ENCODE measurements at places on chromosomes 3 and 15. TPM values are rescaled to one million over a fixed set of nuclear protein-coding genes. Genes with fewer than 3 reads are reported as not detected.
A peak's percentile ranks its signal among the peaks of the same experiment; 100 is the strongest.

The C3orf33 gene
- total RNA-seq, result 0.88 TPM

- DNase-seq, result peak; percentile 39
Measured at GRCh38 chr3:172447611-172448579, at the start of gene GHSR. Gene GHSR (minus strand): TSS chr3:172448456. CDS start chr3:172448413, 43 bp downstream.

DNA sequence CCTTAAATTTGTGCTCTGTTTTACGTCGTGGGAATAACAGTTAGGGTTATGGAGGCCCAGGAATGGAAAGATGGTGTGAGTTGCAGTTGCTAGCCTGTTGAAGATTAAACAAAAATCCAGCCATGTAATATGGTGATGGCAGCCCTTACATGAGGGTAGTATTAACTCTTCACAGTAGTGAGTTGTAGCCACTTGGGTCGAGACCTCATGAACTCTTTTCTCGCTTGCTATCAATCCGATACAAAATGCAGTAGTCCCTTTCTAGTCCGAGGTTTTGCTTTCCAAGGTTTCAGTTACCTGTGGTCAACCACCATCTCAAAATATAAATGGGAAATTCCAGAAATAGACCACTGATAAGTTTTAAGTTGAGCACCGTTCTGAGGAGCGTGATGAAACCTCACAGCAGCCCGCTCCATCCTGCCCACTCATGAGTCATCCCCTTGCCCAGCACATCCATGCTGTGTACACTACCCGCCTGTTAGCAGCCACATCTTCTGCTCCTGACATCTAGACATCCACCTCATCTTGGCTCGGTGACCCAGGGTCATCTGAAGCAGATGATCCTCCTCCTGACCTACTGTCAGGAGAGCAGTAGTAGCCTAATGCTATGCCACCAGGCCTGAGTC lies 177.9 kb downstream of the CDIN1 start:
- no peak for DNase-seq

The LMAN1L gene
- 1.1 TPM for total RNA-seq

The MYL3 gene
- not detected for total RNA-seq

- DNase-seq, result no peak
Measured at GRCh38 chr15:47548986-47549385, 168.3 kb upstream of the SEMA6D start.

DNA sequence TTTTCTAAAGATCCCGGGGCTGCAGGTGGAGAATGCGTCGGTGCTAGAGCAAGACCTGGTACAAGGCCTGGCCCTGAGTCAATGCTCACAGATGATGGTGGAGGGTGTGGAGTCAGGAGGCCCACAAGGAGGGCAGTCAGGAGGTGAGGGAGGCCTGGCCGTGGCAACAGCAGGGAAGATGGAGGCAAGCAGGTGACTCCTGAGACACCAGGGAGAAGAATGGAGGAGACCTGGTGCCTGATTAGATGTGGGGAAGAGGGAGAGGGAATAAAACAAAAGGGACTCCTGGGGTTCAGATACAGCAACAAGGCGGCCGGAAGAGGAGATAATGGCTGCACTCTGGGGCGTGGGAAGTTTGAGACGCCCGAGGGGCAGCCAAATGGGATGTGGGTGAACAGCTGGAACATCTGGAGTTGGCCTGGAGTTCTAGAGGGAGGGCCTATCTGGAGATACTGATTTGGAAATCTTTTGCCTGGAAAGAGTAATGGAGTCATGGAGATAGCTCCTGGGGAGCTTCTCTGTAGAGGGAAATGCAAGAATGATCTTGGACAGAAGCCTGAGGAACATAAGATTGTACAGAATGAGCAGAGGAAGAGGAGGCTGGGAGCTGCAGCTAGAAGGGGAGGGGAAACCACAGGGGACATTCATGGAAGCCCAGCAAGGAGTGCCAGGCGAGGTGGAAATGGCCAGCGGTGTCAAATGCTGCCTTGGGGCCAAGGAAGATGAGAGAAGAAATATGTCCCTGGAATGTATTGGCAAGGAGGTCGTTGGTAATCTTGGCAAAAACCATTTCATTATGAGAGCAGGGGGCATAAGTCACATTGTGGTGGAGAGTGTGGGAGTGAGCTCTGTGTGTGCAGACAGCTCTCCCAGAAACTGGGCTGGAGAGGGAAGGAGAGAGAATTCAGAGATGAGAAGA lies 67.5 kb upstream of the CORO2B start:
- no peak for DNase-seq

DNA sequence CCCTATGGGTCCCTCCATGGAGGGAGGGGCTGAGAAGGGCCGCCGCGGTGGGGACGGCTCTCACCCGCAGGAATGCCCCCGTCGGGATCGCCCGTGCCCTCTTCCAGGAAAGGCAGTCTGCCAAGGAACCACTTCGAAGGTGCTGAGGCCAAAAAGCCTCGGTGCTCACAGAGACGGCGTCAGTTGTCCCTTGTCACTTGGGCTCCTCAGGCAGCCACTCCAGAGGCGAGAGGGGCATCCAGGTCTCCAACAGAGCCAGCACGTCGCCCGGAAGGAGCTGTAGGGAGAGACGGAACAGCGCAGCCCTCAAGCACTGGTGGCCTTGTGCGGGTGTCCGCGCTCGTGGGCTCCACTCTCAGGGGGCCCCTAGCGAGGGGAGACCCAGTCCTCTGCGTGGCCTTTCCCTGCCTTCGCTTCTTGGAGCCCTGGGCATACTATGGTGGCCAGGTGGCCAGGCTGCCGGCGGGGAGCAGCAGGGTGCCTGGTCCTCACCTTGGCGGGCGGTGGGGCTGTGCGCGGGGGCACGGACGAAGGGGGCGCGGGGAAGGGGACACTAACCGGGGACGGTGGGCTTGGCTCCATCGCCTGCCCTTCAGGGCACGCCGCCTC lies 994 bp downstream of the MESP1 start:
- DNase-seq, result peak; percentile 28

The SLC28A1 gene
- not detected for total RNA-seq

The CCDC33 gene
- not detected for total RNA-seq

The GP9 gene
- 8.6 TPM for total RNA-seq

DNA sequence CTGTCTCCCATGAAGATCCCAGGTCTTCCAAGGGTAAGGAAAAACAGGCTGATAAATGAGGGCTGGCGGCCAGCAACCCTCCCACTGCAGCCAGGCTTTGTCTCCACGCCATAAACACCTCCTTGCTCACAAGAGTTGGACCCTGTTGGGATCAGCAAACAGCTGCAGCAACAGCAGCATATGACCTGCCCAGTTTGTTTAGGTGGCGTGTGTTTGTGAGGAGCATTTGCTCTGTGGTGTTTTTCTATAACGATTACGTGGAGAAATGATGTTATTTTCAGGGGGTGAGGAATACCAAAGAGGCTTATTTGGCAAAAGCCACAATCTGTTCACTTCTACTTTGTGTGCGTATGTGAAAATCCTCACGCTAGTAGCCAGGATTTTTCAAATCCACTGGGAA lies 58.5 kb downstream of the RFTN1 start:
- DNase-seq, result no peak

DNA sequence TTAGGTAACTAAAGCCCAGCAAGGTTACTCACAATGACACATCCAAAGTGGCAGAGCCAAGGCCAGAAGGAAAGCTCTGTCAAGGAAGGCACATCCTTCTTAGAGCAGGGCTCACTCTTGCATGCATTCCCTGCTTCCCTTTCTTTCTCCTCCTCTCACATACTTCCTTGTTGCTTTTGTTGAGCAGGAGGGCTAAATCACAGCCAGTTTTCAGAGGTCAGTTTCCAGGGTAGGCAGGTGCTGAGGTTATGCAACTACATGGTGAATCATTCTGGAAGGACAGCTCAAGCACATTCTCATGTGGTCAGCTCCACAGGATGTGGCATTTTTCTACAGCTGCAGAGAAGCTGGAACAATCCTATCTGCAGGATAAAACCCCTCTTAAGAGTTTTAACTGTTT lies 275.6 kb downstream of the ZNF621 start:
- no peak for DNase-seq

DNA sequence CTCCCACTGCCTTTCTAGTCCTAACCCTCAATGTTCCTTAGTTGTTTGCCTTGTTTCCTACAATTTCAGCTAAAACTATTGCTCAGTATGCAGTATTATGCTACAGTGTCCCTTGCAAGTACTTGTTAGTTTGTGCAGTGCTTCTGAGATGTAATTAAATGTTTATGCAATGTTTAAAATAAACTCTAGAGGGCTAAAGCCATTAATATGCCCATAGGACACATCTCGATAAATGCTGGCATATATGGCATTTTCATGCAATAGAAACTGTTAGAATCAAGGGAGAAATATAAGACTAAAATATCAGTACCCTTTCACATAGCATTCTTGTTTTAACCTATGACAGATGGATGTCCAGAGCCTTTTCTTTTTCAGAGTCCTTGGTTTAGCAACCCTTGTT lies 59.8 kb upstream of the ACKR4 start:
- no peak for DNase-seq

DNA sequence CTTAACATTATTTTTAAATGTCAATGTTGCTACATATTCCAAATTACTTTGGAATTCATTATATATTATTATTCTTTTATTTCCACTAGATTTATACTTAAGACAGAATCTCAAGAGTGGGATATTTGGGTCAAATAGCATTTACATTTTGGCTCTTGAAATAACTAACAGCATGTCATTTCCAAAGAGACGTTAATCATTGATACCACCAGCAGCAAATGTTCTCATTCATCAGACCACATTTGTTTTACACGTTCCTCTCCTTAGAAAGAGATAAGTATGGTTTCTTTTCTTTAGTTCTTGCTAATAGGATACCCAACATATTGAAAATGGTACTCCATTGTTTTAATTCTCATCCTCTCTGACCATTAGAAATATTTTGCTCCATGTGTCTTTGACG lies 229.8 kb downstream of the LPP start:
- no peak for DNase-seq

The SKOR1 gene
- 2.9 TPM for total RNA-seq

DNA sequence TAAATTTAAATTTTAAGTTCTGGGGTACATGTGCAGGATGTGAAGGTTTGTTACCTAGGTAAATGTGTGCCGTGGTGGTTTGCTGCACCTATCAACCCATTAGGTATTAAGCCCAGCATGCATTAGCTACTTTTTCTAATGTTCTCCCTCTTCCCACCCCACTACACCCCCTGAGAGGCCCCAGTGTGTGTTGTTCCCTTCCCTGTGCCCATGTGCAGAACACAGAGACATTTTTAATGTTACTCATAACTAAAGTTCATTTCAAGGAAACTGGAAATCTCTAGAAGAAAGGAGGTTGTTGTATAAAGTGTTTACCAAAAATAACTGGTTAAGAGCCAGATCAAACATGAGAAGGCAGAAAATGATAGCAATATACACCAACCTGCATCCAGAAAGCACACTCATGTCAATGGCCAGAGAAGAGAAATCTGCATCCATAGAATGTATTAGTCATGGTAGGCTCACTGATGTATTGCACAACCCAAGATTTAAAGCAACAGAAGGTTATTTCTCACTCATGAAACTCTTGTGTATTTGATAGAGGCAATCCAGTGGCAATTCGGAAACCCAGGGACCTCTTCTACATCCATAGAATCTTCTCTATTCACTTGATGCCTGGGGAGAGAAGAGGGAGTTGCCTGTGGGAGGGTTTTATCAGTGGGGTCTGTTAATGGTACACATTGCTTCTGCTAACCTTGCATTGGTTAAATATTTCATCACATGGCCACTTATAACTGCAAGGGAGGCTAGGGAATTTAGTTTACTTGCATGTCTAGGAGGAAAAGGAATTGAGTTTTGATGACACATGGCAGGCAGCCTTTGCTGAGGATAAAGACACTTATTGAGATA lies 321.9 kb upstream of the RASGRP1 start:
- no peak for DNase-seq

DNA sequence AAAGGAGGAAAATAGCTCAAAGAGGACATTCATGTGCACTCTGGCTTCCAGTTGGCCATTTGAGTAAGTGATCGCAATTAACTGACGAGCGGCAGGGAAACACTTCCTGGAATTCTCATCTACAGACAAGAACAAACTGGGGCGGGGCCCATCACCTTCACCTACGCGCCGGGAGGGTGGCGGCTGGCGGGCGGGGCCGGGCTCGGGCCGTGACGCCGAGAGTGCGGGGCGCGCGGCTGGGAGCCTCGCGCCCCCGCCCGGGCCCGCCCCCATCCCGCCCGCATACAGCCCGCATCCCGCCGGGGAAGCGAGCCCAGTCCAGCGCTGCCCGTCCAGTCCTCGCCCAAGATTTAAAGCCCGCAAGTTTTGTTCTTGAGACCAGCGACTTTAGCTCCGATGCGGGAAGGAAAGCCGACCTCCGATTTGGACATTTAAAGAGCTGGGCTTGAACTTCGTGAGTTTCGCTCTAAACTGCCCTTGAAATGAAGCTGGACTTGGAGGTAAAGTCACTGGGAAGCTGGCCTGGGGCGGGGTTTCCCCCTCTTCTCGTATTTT lies at the start of gene B3GNT5:
Gene B3GNT5 (plus strand): TSS at position 281 of the 555 bp plus-strand sequence. CDS start 16,546 bp downstream, outside the sequence.
- peak; percentile 43 for DNase-seq

DNA sequence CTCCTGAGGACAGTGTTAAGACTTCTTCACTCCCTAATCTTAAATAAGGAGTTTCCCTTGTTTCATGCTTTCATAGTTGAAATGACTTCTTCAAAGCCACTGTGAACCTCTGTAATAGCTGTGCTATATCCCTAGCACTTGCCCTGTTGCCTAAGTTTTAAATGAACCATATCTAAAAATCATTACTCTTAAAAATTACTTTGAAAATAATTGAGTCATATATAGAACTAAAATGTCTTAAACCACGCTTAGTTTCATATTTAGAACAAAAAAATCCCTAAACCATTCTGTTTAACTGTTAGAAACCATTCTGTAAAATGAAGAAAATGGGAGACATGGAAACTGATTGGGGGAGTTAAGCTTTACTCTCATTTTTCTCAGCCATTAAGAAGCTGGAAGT lies 29.8 kb downstream of the DNAJC19 start:
- no peak for DNase-seq

GRCh38 chr3:142027300-142027699 lies 122.0 kb downstream of the TFDP2 start:
- no peak for DNase-seq

- peak; percentile 45 for DNase-seq
Measured at GRCh38 chr3:111539351-111540331, 2.4 kb upstream of the CD96 start.

Measured in natural killer cell (primary cell).